ENCODE measurements at places on chromosomes 1 and 21. TPM values are rescaled to one million over a fixed set of nuclear protein-coding genes. Genes with fewer than 3 reads are reported as not detected.

GRCh38 chr1:178937695-178938094 lies 66.8 kb upstream of the ANGPTL1 start:
- DNase-seq: no peak

GRCh38 chr1:73066866-73067265 lies 784.5 kb upstream of the NEGR1 start:
- no peak for DNase-seq

The CHRM3 gene
- total RNA-seq: 6.1 TPM

DNA sequence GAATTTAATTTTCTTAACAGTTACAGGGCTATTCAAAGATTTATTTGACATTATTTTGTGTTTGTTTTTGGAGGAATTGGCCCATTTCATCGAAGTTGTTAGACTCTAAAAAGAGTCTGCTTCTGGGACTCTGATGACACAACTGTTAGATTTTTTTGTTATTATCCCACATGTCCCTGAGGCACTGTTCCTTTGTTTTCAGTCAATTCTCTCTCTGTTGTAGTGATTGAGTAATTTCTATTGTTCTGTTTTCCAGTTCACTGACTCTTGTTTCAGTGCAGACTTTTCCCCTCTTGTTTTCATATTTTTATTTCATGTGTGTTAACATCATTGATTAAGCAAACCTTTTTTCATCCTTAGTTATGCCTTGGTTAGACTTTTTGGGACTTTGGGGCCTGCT lies 325.0 kb downstream of the ZNF326 start:
- no peak for DNase-seq

The PPM1J gene
- total RNA-seq: 6.0 TPM

The HOOK1 gene
- 23.7 TPM for total RNA-seq

GRCh38 chr1:206970446-206970845 lies at the start of gene FCAMR:
FCAMR (minus strand) TSS chr1:206970460; CDS start chr1:206970125, 335 bp downstream.
- no peak for DNase-seq

- DNase-seq: no peak
Observed at GRCh38 chr1:54803761-54804470, 2.8 kb upstream of the TTC22 start.

- DNase-seq: no peak
Observed at GRCh38 chr1:30305519-30305918, 417.9 kb downstream of the MATN1 start.

DNA sequence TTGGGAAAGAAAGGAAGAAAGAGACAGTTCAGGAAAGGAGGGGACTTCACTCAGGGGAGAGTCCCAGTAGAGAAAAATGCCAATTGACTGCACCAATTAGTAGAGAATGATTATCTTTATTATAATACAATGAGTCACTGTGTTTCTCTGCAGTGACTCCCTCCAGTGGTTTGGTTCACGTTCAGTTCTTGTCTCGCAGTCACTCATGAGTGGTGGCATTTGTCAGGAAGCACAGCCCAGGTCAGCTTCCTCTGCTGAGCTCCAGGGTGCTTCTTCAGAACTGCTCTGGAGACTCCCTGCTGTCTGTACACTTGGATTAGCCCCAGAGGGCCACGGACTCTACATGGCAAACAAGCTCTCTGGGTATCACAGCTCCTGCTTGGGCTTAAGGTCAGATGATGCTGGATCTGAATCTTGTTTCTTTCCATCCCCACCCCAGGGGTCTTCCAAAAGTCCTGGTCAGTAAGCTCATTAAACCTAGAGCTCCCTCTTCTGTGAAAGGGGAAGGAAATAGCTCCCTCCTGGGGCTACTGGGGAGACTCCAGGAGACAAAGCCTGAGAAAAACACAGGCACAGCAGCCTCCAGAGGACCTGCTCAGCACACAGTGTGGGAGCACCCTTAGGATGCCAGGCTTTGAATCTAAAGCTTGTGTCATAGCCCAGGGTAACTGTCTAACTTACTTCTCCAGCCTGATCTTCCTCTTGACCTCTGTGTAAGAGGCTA lies 619.0 kb downstream of the AJAP1 start:
- no peak for DNase-seq

DNA sequence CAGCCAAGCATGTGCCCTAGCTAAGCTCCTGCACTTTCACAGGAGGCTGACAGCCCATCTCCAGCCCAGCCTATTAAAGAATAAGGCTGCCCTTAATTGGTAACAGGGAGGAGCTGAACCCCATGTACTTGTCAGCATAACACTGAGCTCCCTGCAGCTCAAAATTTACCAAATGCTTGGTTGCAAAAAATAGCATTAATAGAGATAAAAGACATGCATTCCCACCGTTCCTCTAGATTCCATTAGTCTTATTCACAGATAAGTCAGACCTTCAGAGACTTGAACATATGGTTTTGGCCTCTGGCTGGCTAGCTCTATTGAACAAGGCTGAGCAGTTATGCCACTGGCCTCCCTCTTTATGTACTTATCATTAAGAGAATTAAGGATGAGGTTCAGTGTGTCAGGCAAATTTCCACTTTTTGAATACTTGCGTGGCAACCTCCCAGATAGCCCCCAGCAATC lies 29.2 kb downstream of the OLFML3 start:
- peak; percentile 36 for DNase-seq

DNA sequence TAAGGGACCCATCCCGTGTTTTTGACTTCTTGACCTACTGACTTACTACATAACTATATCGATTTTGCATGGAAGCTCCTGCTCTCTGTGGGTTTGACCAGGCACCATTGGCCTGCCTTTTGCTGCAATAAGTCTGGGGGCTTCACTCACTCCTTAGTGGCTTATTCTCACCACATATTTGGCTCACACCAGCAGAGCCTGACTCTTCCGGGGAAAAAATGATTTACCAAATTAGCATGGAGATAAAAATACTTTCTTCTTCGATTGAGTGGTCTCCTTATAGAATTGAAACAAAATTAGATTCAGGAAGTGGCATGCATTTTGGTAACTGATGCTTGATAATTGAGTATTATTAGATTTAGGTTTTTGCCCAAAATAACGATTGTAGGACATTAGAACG lies 129.7 kb downstream of the RUNX1 start:
- DNase-seq: no peak

The BATF3 gene
- total RNA-seq: 0.50 TPM

The OR2T29 gene
- not detected for total RNA-seq

DNA sequence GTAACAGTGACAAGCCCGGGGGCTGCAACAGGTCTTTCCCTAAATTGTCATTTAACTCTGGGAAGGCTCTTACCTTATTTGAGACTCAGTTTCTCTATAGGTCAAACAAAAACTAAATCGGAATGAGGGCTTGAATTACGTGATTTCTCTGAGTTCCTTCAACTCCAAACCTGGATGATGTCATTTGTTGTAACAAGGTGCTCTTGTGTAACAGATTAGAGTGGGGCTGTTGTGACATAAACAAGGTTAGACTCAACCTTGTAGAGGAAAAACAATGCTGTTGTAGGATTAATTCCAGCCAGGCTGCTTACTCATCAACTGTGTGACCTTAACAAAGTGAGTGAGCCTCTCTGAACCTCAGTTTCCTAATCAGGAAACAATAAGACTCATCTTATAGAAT lies 74.4 kb downstream of the SUSD4 start:
- peak; percentile 53 for DNase-seq

- DNase-seq: peak; percentile 66
Observed at GRCh38 chr1:41860214-41860613, 58.5 kb downstream of the HIVEP3 start.

GRCh38 chr21:14241297-14241696 lies 25.3 kb downstream of the RBM11 start:
- no peak for DNase-seq

The SIPA1L2 gene
- total RNA-seq: not detected

DNA sequence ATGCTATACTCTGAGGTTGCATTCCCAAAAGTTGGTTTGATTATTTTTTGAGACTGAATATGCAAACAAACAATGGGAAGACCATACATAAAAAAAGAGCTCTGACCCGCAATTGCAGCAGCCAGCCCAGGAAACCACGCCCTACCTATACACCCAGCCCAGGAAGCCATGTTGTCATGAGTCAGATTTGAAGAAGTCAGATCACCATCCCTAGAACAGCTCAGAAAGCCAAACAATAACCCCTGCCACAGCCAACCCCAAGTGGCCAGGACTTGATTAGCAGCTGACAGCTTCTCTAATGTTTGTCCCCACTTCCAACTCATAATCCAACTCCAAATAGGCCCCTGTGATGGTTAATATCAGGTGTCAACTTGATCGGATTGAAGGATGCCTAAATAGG lies 621.9 kb downstream of the NPHP4 start:
- no peak for DNase-seq

The OR2L8 gene
- not detected for total RNA-seq

DNA sequence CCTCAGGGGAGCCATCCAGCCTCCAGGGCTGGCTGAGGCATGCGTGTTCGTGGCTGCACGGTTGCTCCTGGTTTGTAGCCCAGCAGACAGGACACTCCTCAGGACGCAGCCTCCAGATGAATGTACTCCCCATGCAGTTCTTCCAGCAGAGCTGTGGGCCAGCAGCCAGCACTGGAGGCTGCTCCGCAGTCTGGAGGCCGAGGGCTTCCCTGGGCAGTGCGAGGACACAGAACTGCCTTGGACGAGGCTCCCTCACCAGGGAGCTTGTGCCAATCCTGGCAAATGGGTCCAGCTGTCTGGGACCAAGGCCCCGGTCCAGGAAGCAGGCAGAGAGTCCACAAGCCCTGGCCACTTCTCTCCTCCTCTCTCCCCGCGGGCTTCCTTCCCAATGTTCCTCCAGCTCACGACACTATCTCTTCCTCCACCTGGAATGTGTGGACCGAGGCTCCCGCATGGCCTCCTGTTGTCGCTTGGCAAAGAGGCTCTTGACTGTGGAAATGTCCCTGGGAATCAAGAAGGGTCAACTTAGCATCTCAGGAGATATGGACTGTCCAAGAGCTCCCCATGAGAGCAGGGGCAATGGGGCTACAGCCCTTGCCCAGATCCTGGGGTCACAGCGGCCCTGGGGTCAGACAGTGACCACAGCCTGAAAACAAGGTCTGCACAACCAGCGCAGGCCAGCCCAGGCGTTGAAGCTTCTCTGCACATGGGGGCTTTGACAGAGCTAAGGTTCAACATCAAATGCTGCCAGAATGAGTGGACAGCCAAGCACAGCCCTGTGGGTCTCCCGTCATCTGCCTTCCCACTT lies 5.3 kb downstream of the EDN2 start:
- DNase-seq: no peak

The ALPL gene
- total RNA-seq: not detected

DNA sequence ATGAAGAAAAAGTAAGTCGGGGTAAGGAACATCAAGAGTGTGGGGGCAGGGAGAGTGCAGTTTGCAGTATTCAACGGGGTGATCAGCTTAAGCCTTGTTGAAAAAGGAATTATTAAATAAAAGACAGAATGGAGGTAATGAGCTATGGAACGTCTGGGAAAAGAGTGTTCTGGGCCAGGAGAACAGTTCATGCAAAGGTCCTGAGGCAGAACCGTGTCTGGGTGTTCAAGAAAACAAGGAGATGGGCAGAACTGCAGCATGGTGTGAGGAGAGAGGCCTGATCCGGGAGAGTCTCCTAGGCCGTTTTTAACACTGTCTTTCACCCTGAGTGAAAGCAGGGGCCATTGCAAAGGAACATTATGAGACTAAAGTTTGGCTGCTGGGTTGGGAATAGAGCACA lies 20.2 kb downstream of the OVGP1 start:
- no peak for DNase-seq

- no peak for DNase-seq
Observed at GRCh38 chr1:117615474-117615873, 9.6 kb downstream of the TENT5C start.

All from PC-9 (cell line).